ENCODE measurements at places on chromosomes 3 and 15.
A peak's percentile ranks its signal among the peaks of the same experiment; 100 is the strongest.

GRCh38 chr15:45132844-45133560 lies 3.2 kb downstream of the DUOX1 start:
- DNase-seq = no peak

GRCh38 chr3:43786102-43786501 lies 95.4 kb downstream of the ABHD5 start:
- DNase-seq = peak; percentile 34

DNA sequence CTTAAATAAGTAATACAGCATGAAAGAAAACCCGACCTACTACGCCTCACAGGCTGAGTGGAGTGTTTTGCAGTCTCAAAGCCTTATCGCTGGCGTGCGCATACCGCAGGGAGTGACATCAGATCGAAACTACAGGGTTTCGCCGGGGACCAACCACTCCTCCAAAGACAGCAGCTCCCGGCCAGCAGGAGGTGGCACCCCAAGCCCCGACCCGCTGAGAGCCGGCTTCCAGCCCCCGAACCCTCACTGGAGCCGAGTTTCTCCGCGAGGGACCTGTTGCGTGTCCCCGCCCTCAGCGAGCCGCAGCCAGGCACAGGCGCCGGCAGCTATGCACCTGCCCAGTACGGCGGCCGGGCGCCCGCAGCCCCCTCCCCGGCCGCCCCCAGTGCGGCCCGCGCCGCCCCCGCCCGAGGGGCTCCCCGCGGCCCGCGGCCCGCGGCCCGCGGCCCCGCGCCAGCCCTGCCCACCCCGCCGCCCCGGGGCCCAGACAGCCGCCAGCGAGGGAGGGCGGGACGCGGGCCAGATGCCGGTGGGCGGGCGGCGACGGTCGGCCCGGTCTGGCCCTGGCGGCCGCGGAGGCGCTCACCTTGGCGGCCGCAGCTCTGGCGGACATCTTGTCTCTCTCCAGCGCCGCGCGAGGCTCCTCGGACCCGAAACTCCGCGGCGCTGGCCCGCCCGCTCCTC lies 710 bp downstream of the TJP1 start:
- DNase-seq = no peak

DNA sequence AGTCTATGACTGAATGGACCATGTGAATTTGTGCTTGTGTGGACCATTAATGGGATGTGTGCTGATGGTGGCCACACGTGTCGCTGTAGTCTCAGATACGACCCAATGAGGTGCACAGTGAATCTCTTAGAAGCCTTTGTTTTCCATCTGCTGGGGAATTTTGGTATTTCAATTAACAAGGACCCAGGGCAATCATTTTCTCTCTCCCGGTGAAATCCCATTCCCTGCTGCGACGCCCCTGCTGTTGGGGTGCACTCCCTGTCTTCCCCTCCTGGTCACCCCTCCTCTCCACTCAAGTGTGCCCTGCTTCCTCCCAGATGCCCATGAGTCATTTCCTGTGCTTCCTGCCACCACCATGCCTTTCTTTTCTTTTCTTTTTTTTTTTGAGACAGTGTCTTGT lies 32.7 kb downstream of the EBLN2 start:
- peak; percentile 78 for DNase-seq

DNA sequence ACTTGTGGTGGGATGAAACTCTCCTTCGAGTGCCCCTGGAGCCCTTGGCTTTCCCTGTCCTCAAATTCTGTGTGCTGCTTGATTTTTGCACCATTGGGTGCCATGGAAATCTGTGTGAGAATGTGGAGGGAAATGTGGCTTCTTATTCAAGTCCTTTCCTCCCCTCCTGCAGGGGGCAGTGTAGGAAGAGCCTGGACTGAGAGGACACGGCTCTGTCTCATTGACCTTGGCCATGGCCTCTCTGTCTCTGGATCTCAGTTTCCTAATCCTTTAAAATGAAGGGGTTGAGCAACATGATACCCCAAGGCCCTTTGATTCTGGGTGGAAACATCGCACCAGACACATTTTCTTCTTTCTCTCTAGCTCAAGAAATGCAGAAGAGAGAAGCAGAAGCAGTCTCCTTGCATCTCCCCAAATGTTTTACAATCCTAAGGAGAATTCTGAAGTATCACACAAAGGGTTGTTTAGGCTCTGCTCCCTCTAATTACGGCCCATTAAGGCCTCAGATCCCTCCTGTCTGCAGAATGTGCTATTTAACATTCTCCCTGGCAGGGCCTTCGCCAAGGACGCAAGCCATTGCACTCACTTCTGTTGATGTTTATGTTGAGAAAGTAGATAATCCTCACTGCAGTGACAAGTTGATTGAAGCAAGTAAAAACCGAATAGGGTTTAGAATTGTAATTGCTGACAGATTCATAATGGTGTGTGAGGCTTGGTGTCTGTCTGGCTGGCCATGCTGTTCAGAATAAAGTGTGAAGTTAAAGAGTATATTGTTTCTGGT lies 169.1 kb downstream of the TPRG1 start:
- peak; percentile 33 for DNase-seq

DNA sequence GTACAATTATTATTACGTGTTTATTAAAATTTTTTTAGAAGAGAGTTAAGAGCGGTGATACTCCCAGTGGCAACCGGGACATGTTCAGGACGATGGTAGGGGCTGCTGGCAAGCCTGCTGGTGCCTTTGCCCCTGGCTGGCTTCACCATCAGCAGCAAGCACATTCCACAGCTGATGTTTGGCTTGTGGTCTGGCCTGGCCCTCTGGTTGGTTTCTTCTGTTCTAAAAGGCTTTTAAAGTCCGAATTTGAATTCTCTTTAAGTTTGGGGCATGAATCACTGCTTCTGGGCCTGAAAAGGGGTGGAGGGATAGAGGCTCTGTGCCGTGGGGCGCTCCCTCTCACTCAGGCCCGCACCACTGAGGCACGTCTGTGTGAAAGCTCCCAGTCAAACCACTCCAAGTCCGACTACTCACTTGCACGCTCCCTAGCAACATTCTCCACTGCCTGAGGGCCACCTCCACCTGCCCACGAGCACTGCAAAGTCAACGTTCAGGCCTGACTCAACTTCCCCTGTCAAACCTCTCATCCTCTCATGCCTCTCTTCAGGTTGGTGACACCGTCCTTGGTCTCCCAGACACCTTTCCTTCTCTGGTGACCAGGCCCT lies 10.1 kb downstream of the ITGA11 start:
- DNase-seq = no peak

All from MV-4-11 (cell line).